ENCODE measurements at places on chromosomes 2 and 18.

GRCh38 chr2:37856101-37856751, 68.9 kb upstream of the RMDN2 start:
- DNase-seq: peak; percentile 71

DNA sequence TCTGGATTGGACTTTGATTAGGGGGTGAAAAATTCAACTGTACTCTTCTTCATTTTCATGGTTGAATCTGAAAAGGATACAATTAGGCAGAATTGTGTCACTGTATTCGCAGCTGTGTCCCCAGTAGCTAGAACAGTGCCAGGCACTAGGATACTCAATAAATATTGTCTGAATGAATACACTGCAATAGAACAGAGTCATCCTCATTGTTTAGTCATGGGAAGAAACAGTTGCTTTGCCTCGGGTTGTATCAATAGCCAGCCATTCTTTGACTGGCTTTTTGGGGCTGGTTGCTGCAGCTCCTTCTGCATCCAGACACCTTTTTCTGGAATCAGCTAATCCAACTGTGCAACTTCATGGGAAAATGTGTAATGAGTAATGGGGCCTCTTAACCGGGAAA, 18.1 kb upstream of the DYNC1I2 start:
- no peak for DNase-seq

DNA sequence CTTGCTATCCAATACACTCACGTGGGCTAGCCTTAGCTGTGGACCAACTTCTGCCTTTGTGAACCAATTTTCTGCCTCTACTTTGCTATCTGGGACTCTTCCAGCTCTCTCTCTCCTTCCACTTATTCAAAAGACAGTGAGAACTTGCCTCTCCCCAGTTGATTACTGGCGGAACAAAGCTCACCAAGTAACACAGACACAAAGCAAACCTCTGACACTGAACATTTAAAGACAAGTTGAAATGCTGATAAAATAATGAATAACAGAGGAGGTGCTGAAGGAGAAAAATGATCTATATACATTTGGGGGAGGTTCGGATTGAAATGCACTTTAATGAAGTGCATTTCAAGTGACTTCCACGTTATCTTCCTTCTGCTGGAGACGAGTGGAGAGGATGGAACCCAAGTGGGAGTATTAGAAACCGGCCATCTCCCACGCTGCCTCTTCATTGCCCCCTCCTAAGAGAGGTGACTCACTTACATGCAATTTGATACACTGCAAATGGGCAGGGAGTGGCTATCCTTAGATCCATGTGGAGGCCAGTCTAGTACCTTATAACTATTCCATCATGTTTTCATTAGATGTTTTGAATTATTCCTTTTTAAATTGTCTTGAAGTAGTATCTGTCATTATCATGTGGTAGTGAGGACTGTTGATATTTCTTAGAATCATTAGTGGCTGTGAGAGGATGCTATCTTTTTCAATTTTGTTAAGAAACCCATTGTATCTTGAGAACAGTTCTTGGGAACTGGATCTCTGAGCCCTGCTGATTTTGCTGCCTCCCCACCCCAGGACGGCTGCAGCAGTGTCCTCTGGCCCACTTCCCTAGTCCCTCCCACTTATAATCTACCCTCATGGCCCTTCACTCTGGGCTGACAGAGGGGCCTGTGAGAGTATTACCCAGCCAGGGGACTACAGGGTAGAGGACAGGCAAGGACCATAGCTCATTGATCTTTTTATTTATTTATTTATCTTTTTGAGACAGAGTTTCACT, 6.0 kb upstream of the GLI2 start:
- no peak for DNase-seq

DNA sequence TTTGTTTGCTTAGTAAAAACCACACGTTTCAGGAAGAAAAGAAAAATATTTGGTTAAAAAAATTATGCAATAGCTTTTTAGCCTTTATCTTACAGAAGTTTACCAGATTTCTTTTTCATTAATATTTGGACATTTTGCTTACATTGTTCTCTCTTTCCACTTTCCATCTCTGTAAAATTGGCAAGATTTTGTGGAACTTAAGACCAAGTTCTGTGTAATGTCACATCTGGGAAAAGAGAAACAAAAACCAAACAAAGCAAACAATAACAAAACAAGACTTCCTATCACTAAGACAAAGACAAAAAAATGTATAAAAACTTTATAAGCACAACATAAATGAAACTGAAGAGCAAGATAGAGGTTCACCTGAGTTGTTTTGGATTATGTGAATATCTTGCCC, 1392.1 kb upstream of the CELF4 start:
- DNase-seq: no peak

GRCh38 chr18:9233771-9234440, 97.3 kb downstream of the ANKRD12 start:
- no peak for DNase-seq

DNA sequence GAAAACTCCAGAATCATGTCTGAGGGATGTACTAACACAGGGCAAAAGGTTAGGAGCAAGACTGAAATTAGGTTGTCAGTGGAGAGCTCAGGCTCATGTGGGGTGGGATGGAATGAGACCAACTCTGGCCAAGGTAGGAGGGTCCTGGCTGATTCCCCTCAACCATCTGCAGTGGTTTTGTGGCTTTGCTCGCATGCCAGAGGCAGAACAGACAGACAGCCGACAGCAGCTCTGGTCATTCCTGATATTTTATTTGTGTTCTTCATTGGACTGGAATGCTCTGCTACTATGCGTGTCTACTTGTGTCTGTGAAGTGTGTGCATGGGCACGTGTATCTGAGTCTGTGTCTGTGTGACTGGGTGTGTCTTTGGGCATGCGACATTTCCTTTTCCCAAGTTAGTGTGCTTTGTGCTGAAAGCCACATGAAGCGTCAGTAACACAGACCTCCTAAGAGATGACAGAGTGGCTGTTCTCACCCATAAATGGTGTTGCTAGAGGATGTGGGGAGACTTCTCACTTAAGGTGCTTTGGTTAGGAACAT, 239.5 kb downstream of the CNTNAP5 start:
- no peak for DNase-seq

DNA sequence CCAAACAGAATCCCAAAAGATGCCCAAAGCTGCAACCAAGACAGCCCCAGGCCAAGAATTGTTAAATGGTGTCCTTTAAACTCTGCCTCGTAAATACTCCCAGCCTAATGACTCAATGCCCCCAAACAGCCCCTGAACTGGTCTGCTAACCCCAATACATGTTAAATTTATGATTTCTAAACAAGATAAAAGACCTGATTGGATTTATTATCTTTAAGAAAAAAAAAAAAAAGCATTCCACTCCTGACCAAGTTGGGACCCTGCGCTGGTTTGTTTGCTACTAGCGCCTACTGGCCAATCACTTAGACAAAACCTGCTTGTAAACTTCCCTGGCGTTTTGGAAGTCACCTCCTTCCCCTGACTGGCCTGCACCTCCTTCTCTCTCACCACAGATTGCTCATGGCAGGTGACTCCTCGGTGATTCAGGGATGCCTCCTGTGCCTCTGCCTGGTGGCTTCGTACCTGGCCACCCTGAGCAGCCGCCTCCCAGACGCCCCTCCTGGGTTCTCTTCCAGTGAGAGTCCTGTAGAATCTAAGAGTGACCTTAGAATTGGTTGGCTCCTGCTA, 121.3 kb downstream of the BCL11A start:
- DNase-seq: no peak

DNA sequence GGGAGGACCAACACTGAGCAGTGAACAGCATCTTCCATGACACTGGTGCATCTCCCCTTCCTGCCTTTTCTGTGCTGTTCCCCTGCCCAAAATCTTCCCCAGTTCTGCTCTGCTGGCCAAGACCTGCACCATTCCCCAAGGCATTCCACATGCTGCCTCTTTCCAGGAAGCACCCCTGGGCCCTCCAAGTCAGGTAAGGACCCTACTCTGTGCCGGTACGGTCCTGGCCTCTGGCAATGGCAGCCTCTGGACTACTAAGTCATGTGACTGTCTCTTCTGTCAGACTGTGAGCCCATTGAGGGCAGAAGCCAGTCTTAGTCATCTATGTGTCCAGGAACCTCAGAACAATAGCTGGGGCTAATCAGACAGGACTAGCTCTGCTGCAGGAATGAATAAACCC, 282.0 kb downstream of the MYCN start:
- no peak for DNase-seq

- DNase-seq: no peak
Measured at GRCh38 chr2:60818272-60818671, 62.2 kb downstream of the PAPOLG start.

- DNase-seq: no peak
Measured at GRCh38 chr2:200533754-200534153, 7.7 kb downstream of the SGO2 start.

DNA sequence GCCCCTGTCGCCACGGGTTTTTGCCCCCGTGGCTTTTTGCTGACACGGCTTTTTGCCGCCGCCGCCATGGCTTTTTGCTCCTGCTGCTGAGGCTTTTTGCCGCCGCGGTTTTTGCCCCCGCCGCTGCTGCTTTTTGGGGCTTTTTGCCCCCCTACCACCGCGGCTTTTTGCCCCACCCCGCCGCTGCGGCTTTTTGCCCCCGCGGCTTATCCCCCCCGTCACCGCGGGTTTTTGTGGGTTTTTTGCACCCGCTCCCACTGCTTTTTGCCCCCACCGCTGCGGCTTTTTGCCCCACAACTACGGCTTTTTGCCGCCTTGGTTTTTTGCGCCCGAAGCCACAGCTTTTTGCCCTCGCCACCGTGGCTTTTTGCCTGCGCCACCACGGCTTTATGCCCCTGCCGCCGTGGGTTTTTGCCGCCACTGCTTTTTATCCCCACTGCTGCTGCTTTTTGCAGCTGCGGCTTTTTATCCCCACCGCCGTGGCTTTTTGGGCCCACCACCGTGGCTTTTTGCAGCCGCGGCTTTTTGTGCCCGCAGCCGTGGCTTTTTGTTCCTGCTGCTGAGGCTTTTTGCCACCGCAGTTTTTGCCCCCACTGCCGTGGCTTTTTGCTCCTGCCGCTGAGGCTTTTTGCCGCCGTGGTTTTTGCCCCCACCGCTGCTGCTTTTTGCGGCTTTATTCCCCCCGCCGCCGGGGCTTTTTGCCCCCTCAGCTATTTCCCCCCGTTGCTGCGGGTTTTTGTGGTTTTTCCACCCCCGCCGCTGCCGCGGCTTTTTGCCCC, 2798.0 kb upstream of the TEKT4 start:
- peak; percentile 54 for DNase-seq

- DNase-seq: peak; percentile 76
Measured at GRCh38 chr18:21599585-21600525, 649 bp downstream of the ESCO1 start.

GRCh38 chr2:174775571-174775980, 11.3 kb upstream of the CHRNA1 start:
- DNase-seq: no peak

- DNase-seq: no peak
Measured at GRCh38 chr2:38615237-38615636, 12.5 kb upstream of the HNRNPLL start.

DNA sequence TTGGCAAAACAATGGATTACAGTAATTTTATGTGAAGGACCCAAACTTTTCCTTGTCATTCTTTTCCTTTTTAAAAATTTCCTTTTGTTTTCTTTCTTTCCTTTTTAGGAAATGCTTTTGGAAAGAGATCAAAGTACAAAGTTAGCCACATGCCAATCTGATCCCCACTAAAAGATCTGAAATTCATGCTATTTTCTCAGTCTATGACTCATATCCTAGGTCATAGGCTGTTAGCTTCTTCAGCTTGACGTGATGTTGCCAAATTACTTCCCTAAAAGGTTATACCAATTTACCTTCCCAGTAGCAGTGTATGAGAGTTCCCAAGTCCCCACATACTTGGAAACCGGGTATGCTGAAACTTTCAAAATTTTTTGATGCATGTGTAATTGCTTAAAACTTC, 355.3 kb downstream of the INSIG2 start:
- DNase-seq: no peak

- DNase-seq: no peak
Measured at GRCh38 chr2:178870703-178871102, 63.5 kb upstream of the TTN start.

- DNase-seq: peak; percentile 40
Measured at GRCh38 chr2:232869138-232870017, 686 bp upstream of the SNORC start.

- no peak for DNase-seq
Measured at GRCh38 chr2:204172145-204172600, 235.6 kb downstream of the ICOS start.

GRCh38 chr2:219175928-219176817, 552 bp downstream of the CNPPD1 start:
- peak; percentile 83 for DNase-seq

DNA sequence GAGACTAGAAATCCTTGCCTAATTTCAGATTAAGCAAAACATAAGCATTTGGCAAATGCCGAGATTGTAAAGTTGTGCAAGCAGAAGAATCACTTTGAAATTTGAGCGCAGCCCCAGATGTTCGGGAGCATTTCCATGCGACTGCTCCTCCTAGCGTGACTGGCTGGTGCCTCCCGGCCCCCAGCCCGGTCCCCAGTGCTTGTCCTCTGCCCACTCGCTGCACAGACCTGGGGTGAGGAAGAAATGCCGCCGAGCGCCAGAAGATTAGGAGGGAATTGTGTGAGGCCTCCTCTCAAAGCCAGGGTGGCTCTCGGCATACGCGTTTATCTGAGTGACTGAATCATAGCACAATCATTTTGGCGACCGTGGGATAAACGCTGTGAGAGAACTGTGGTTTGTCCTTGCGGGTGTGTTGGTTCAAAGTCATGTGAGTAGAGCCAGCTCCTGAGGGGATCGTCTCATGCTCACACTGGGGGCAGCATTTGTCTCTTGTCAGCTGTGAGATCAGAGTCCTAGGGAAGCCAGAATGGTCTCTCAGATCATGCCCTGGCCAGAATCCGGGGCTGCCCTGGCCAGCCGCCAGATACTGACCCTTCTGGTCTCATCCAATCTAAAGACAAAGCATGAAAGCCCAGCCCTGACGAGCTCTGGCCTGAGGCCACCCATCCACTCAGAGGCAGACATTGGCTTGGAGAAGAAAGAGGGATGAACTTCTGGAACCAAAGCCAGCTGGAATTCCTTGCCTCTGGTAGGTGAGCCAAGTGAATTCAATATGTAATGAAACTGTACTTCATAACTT, 189.3 kb downstream of the SH3RF3 start:
- peak; percentile 95 for DNase-seq

GRCh38 chr2:2717406-2717805, 386.3 kb upstream of the MYT1L start:
- DNase-seq: no peak

- DNase-seq: no peak
Measured at GRCh38 chr2:55498582-55498981, 20.9 kb upstream of the CFAP36 start.

DNA sequence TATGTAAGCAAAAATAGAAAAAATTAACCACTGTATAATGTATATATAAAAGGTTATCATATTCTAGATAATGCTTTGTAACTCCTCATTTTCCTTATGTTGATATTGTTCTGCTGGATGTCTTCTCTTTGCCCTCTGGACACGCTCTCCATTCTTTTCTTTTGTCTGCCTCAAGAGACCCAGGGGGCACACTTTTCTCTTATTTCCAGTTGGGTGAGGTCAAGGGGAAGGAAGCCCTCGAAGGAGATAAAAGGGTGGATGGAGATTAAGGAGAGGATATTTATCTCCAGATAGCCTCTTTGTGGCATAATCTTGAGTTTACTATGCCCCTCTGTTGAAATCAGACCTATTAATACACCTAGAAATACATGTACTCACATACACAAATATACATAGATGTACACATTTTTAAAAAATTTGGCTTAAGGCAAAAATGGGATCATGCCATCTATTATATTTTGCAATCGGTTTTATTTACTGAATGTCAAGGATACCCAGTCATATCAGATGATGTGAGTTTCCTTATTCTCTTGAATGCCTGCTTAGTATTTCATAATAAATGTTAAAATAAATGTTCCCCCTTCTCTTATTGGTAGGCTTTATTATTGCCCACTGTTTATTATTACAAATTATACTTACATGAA, 65.3 kb downstream of the LCLAT1 start:
- no peak for DNase-seq
